Uterus (tissue), 4 donors: ENCODE measurements at places on chromosomes 1 and 21.

GRCh38 chr1:33898881-33899280 lies 35.0 kb downstream of the HMGB4 start:
- no peak for DNase-seq

GRCh38 chr1:225156254-225156653 lies 226.8 kb downstream of the DNAH14 start:
- DNase-seq = no peak

DNA sequence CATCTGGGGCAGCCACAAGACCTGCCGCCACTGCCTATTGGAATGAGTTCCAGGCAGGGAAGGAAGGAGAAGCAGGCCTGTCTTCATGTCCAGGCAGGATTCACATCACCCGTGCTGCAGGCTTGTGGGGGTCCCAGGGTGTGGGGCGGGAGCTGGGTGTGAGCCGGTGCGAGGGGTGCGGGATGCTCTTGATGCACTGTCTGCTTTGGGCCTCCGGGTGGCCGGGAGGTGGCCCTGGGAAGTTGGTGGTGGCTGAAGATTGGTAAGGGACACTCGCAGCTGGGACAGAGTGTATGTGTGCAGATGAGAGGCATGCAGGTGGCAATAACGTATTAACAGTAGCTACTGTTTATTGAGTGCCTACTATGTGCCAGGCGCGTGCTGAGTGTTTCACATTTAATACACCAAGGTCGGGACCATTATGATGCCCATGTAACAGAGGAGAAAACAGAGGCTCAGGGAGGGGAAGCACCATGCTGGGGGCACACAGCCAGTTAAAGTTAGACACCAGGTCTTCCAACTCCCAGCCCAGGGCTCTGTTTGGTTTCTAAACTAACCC lies 3.3 kb downstream of the CROCC start:
- no peak for DNase-seq

- peak; percentile 35 for DNase-seq
Observed at GRCh38 chr1:213724640-213725536, 262.9 kb upstream of the PROX1 start.

- peak; percentile 87 for DNase-seq
Observed at GRCh38 chr1:32335790-32336590, at the start of gene MARCKSL1. TSS of gene MARCKSL1 (minus strand) at chr1:32336233. CDS start at chr1:32336033, 200 bp downstream.
